Stimulated activated CD8-positive, alpha-beta memory T cell treated with anti-CD3 and anti-CD28 coated beads, Interleukin-15, amount 100 ng/mL, for 1 hour (primary cell): ENCODE measurements at places on chromosomes 4 and X.
A peak's percentile ranks its signal among the peaks of the same experiment; 100 is the strongest.

- no peak for DNase-seq
Observed at GRCh38 chrX:65702956-65703355, 35.5 kb downstream of the MSN start.

DNA sequence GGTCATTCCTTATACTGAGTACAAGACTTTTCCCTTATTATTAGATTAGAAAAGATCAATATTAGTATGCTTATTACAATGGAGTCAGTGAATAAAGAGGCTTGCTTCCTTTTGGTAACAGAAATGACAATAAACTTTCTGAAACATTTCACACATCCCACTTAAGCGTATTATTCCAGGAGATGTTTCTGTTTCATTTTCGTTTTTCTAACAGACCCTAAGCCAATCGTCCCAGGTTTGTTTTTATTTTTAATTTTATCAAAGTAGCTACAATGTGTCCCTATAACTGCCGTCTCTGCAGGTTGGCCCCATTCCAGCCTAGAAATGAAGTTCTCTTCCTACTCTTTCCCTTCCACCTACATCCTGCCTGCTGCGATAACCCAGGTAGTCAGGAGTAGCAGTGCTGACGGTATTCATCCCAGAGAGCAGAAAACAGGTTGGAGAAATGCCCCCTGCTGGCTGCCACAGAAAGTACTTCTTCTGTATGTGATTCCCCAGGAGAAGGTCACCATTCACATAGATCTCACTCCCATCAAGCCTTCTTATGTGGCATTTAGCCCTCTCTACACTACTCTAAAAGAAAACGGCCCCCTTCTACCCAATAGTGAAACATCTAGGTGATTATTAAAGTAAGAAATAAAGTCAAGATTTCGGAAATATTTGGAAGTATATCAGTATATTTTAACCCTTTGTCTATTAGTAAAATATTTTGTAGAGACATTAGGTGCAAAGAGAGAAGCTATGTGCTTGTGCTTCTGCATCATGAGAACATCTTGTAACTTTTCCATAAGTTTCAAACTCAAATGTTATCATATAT lies 40.4 kb downstream of the ENPEP start:
- DNase-seq: peak; percentile 49

GRCh38 chrX:96906741-96907140 lies 23.0 kb downstream of the RPA4 start:
- DNase-seq: no peak

GRCh38 chr4:146029939-146030710 lies 91.5 kb upstream of the ZNF827 start:
- no peak for DNase-seq

GRCh38 chrX:20355187-20355586 lies 88.5 kb upstream of the RPS6KA3 start:
- no peak for DNase-seq

GRCh38 chr4:52604215-52604614 lies 54.9 kb downstream of the USP46 start:
- no peak for DNase-seq

DNA sequence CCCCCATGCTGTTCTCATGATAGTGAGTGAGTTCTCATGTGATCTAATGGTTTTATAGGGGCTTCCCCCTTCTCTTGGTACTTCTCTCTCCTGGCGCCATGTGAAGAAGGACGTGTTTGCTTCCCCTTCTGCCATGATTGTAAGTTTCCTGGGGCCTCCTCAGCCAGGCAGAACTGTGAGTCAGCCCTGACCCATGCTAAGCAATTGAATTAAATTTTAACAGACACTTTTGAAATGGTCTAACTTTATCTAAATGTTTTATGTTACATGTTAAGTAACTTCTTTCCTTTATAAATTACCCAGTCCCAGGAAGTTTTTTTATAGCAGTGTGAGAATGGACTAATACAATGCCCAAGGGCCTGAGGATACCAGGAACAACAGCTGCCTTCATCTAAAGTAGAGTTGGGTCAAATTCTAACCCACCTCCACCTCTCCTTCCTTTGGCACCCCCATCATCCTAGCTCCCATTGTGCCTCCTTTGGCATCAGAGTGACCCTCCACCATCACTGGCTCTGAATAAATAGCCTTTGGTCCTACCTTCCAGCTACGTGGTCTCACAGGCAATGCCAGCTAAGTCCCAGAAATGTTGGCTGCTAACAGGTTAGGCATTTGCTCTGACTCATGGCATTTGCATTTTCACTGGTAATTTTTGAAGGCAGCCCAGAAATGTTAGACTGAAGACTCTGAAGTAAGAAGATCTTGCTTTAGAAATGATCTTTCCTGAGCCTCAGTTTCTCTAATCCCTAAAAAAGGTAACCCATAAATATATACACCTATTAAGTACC lies 182.1 kb downstream of the MOSPD2 start:
- no peak for DNase-seq

- peak; percentile 40 for DNase-seq
Observed at GRCh38 chr4:94406668-94407437, 44.9 kb upstream of the PDLIM5 start.

- DNase-seq: no peak
Observed at GRCh38 chrX:136784231-136784630, 3.5 kb upstream of the ARHGEF6 start.

DNA sequence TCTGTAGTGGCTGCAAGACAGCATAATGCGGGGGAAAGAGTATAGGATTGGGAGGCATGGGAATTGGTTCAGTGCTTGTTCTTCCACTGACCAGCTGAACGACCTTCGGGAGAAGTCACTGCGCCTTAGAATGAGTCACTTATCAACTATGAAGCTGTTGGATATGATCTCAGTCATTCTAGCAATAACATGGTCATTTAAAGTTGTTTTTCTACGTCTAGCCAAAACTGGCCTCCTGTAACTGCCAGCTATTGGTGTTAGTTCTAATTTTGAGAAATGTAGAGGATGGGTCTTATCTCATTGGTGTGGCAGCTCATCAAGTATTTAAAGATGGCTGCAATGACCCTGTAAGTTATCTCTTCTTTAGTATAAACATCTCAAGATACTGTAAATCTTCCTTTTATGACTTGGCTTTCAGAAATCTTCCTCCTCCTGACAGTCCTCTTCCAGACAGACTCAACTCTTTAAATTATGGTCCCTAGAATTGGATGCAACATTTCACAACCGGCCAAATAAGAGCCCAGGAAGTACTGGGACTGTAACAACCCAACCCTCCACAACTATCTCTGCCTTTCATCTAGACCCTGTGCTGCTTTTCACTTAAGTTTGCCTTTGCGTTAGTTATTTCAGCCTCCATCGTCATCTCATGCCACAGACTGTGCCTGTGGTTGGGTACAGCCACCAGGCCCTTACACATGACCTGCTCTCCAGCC lies 243.3 kb downstream of the CBR4 start:
- no peak for DNase-seq

DNA sequence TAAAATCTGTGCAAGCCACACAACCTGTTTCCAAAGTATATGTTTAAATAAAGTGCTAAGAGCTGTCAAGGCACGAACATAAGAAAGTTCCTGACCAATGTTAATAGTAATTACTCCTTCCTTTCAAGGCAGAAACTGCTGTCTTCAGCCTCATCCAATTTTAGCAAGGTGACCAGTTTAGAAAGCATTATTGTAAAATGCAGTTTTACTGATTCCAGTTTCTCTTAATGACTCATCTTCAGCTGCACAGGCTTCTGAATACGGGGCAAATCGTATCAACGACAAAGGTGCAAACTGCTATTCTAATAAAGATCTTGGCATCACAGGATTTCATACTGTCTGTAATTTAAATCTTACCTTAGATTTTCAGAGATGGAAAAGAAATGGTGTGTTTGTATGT lies 87.5 kb downstream of the PPP3CA start:
- no peak for DNase-seq

GRCh38 chrX:74405973-74406489 lies 15.3 kb upstream of the SLC16A2 start:
- no peak for DNase-seq

DNA sequence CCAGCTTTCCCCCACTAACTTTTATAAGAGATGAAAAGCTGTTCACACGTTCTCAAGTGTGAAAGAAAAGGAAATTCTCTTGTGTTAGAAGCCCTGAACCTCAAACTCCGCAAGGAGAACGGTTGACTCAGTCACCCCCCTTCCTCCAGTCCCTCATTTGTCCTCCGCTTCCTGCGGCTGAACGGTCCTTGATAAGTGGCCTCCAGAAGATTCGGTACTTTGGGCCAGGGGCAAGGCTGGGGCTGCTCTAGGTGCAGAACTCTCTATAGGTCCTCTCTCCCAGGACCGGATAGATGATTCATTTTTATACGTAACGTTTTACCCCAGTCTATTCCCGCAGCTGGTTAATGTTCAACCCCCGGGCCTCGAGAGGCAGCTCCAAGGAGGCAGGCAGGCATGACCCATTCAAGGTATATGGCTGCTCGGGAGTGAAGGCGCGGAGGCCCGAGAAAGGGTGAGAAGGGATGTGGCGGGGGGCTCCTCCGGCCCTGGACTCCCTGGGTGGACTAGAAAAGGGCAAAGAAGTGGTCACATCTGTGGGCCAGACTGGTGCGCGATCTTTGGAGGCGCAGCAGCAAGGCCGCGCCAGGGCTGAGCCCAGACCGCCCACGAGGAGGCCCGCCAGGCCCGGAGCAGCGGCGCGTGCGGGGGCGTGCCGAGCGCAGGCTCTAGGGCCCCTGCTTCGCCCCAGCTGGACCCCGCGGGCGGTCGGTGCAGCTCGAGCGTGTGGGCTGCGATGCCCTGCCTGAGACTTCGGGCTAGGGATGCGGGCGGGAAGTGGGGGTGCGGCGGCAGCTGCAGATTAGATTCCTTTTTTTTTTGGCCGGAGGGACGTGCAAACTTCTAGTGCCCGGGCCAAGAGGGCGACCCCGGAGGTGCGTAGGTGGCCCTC lies 11.7 kb downstream of the PITX2 start:
- DNase-seq: no peak

GRCh38 chr4:158129694-158130093 lies 43.1 kb downstream of the GASK1B start:
- DNase-seq: no peak

DNA sequence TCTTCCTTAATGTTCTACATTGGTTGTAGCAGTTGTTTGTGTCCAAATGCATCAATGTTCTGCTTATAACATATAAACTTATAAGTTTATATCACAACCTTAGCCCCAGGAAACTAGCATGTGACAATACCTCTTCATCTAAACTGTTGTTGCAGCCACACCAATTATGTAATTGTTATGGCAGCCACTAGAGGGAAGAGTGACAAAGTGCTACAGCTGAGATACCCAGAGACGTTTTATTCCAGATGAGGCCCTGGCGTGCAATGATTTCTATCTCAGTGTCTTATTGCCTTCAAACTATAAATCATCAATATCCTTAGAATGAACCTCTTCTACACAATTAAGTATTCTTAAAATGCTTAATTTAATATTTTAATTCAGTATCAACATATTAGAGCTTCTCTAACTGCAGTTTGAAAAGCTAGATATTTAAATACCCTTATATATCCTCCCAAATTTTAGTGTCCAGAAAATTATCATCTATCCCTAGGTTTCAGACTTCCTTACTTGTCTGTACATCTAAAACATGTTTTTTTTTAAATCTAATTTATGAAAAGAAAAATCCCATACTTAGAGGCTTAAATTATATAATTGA lies 171.6 kb downstream of the PCDH10 start:
- no peak for DNase-seq

DNA sequence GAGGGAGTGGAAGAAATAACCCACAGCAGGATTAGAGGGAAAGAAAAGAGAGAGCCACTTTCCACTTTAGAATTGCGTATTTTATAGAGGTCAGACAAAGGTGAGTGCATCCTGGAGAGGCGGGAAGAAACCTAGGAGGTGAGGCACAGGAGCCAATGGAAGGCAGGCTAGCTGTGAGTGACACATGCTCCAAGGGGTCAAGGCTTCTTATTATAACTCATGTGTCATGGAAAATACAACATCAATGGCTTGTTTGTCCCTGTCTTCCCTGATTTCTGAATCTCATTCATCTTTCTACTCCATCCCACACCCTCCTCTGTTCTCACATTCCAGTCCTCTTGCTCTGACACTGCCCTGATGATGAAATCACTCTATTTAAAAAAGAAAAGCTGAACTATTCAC lies 14.4 kb downstream of the ANXA3 start:
- no peak for DNase-seq

- no peak for DNase-seq
Observed at GRCh38 chr4:141207961-141208360, 12.7 kb upstream of the ZNF330 start.

DNA sequence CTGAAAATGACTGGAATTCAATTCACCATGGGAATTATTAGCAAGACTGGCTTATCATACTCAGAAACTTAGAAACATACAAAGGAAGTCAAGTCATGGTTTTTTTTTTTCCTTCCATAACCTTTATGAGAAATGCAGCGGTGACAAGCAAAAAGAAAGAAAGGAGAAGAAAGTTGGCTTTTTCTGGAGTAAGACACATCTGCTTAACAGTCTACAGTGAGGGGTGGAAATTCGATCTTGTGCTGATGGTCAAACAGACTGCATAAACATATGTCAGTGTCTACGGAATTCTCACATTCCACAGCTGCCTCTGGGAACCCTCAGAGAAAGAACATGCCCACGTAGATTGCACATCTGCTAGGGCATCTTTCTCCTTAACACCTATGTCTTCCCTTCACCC lies 54.6 kb downstream of the PROM1 start:
- DNase-seq: no peak

DNA sequence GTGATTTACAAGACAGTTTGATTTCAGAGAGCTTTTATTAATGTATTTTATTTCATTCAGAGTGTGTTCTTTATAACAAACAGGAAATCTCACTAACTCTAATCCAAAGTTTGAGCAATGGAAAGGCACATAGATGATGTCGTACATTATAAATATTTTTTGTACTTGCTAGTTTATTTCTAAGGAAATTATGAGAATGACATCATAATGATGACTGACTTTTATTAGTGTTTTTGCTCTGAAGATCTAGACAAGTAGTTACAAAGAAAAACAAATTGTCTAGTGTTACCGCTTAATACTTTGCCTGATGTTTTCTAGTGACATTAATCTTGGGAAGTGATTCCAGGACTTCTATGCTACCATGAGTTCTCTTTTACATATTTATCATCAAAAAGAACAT lies 43.2 kb downstream of the HHIP start:
- no peak for DNase-seq

- no peak for DNase-seq
Observed at GRCh38 chrX:139784807-139785206, 76.8 kb upstream of the MCF2 start.

GRCh38 chr4:76589872-76590797 lies 155.1 kb downstream of the SHROOM3 start:
- DNase-seq: no peak

DNA sequence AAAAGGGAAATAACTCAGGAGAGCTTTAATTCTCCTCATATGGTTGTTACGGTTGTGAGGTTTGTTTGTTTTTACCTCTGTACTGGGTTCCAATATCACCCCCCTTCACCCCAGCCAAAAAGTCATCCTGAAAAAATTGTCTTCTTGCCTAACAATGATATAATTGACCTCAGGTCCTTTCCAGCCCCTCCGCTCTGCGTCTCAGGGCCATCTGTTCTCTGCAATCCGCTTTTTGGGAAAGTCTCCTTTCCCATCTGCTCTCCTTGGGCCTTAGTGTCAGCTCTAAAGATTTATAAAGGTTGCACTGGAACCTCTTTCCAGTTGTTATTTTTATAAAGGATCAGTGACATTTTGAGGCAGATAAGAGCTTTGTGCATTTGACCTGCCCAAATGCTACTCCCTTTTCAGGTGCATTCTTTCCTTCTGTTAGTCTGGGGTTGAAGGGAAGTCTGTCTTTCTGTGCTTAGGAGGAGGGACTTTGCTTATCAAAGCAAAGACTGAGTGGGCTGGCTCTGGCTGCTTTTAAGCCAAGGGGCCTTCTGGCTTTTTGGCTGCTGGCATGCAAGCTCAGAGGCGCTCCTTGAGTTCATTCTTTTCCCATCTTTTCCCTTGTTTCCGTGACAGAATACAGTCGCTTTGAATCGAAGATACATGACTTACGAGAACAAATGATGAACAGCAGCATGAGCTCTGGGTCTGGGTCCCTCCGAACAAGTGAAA lies 34.1 kb downstream of the DLG3 start:
- DNase-seq: no peak
